Mesenteric fat pad (tissue), 1 donor: ENCODE measurements at places on chromosomes 6 and 20. TPM values are rescaled to one million over a fixed set of nuclear protein-coding genes. Genes with fewer than 3 reads are reported as not detected.

The ARID1B gene
- 87.4 TPM for total RNA-seq

The SMLR1 gene
- total RNA-seq = not detected

The SLC25A27 gene
- total RNA-seq = 12.9 TPM

The KIF25 gene
- total RNA-seq = 0.93 TPM

The FAM184A gene
- 4.8 TPM for total RNA-seq

The MUC22 gene
- not detected for total RNA-seq

DNA sequence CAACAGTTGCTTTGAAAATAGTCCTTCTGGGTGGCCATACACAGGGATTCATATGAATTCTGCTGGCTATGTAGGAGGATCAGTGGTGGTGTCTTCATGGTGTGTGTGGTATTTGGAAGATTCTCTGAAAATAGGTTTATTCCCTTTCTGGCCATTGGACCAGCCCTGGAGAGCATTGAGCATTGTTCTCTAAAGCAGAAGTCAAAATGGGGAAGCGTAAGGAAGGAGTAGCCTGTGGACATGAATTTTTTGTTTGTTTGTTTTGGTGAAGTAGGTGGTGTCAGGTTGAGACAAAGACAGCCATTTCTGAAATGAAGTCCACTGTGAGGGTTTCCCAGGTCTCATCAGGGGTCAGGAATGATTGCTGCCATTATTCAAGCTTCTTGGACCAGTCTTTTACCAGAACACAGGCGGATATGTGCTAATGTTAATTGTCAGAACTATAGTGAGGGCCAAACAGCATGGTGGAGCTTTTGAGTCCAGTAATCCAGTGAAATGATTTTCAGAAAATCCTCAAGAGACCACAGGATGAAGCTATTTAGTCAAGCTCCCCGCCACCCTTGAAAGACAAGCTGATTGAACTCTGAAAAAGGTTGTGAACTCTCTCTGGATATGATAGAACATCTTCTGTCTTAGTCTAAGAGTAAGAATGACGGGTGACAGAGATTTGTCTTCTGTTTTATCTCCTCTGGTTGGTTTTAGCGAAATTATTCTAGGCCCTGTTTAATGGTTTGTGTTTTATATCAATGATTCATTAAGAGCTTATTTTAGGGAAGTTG, 60.0 kb downstream of the DNAH8 start:
- DNase-seq = no peak

- no peak for DNase-seq
These were observed 13.5 kb downstream of the ZMYND8 start for GRCh38 chr20:47343007-47343472.

- no peak for DNase-seq
These were observed 30.2 kb upstream of the MAN1A1 start for GRCh38 chr6:119379809-119380208.

DNA sequence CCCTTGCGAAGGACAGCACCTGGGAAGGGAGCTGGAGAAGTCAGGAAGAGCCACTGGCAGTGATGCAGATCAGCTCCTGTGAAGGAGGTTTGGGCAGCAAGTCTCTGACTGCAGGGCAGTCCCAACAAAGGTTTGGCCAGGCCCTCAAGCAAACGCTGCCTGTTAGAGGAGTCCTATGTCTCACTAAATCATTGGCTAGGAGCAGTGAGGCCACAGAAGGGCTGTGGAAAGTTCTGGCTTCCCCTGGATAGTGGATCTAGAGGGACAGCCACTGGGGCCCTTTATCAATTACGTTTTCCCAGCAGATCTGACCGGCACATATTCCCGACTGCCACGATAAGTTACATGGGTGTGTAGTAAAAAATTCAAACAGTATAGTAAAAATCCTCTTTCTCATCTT, 2.5 kb downstream of the TTPAL start:
- no peak for DNase-seq

GRCh38 chr6:108585359-108585758, 24.6 kb downstream of the FOXO3 start:
- no peak for DNase-seq

- DNase-seq = no peak
These were observed 19.1 kb downstream of the MDFI start for GRCh38 chr6:41657131-41658094.

GRCh38 chr6:158068893-158069799, 87.5 kb downstream of the SYNJ2 start:
- DNase-seq = no peak

DNA sequence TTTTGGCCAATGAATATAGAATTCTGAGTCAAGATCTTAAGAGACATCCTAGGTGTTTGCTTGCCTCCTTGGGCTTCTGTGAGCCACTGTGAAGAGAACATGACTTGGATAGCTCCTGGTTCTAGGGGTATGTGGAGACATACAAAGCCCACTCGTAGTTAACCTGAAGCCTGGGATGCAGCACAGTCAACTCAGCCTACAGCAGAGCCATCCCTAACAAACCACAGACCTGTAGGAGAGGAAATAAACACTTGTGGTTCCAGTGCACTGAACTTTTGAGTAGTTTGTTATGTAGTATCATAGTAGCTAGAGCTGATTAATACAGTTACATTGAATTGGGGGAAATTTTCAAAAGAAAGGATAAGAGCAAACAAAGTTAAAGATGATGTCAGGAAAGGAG, 474.4 kb upstream of the HSF2 start:
- no peak for DNase-seq

DNA sequence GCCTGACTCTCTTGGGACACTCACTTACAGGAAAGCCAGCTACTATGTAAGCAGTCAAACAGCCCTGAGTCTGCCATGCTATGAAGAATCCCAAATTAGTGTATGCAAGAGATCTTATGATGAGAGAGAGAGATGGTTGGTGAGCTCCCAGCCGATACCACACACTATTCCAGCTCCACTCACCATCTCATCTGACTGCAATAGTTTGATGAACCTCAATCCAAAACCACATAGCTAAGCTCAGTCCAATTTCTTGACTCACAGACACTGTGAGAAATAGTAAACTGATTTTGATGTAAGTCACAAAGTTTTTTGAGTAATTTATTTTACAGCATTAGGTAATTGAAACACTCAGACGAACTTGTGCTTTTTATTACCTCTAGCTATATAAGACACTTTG, 441.4 kb downstream of the COL12A1 start:
- no peak for DNase-seq

DNA sequence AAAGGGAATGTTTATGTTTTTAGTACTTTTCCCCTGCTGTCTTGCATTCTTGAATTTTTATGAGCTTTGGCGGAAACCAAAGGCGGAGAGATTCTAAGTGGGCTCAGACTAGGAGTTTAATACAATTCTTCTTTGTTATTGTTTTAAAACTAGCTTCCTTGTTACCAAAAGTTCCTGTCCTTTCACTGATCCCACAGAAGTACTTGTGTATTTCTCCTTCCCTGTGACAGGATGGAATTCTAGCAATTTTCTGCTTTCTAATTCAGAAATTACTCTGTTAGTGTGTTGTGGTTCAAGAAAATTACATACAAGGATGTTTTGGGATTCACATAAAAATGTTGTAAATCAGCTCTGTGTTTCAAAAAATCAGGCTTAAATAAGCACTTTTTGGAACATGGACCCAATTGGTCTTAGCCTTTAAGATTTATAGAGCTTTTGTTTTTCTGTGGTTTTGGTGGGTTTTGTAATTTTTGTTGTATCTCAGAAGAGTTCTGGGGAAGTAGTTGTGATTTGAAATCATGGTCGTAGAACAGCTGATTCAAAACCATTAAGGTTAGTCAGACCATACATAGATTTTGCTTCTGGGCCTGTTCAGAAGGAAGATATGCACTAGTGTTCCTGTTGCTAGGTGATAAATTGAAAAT, 17.6 kb upstream of the CTAGE9 start:
- no peak for DNase-seq

- peak; percentile 90 for DNase-seq
These were observed 637 bp upstream of the HIVEP2 start for GRCh38 chr6:142945446-142946180.

- no peak for DNase-seq
These were observed 18.7 kb upstream of the COL10A1 start for GRCh38 chr6:116144605-116145004.

GRCh38 chr6:40042232-40042631, 108.0 kb upstream of the MOCS1 start:
- no peak for DNase-seq

- no peak for DNase-seq
These were observed 195.8 kb upstream of the ZNF184 start for GRCh38 chr6:27668442-27669294.

DNA sequence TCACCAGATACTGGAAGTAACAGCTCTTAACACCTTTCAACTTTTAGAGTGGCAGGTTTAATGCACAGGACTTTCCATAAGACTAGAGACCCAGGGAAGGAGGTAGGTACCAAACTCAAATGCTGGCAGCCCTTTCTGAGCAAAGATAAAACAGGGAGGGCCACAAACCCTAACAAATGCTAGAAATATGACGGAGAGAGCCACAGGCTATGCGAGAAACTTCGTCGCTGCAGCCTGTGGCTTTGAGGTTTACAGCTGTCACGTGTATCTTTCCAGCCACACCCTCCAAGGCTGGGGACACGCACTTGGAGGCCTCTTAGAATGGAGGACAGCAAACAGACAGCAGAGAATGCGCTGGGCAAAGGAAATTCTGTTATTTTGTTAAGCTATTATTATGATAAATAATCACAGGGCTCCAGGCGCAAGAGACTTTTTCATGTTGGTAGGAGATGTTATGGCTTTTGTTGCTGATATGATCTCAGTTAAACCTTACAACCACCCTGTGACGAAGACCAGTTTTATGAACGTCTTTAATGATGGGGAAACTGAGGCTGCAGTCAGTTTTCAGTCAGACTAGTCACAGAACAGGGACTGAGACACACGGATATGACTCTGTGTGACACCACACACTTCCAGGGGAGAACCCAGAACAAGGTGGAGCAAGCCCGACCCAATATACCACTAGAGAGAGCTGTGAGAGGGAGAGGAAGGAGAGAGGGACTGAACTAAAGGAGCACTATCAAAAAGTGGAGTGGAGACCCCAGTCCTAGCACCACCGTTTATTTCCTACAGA, 2.0 kb downstream of the TRAM2 start:
- no peak for DNase-seq

DNA sequence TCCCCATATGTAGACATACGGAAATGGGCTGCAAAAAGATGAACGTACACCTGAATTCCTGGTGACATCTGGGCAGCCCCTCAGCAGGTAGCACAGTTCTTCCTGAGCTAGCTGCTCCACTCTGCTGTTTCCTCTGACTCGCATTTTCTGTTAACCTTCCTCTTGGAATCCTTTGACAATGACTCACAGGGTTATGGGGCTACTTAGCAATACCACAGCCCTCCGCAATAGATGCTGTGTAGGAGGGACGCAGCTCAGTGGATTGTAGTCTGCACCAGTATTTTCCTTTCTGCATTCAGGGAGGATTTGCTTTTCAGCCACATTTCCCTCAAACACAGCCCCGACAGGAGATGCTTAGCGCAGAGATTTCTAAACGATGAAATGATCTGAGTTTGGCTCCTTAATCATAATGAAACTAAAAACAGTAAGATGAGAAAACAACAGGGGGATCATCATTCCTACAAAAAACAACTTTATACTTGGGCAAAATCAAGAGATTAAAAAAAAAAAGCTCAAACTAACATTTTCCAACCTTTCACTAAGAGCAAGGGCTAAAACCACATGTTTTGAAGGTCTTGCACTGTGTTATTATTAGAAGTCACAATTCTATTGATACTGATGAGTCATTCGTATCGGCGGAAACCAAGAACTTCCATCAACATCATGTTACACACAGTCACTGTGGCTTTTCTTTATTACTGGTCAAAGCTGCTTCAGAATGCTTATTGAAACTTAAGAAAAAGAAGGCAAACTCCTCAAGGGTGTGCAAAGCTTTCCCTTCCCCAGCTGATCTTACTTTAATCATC, 12.2 kb downstream of the BACH2 start:
- DNase-seq = no peak

GRCh38 chr6:142946181-142946923, 1.4 kb upstream of the HIVEP2 start:
- DNase-seq = peak; percentile 98

- DNase-seq = no peak
These were observed 390.8 kb upstream of the IRAK1BP1 start for GRCh38 chr6:78476561-78476960.

- no peak for DNase-seq
These were observed 13.4 kb upstream of the BNIP5 start for GRCh38 chr6:36350082-36350481.

DNA sequence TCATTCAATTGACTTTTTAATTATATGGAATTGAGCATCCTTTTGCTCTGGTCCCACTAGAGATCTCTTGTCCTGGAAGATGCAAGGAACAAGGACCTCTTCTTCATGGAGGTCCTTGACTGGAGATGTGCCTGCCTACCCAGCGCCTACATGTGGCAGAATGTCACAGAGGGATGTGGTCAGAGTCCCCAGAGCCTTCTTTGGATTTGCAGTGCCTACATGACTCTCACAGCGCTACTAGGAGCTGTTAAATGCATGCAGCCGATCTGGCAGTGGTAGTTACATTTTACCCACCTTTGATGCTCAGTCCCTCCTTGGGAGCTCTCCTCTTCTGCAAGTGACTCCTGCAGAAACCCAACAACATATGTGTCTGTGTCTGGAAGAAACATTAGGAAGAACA, 51.9 kb upstream of the ADTRP start:
- no peak for DNase-seq

DNA sequence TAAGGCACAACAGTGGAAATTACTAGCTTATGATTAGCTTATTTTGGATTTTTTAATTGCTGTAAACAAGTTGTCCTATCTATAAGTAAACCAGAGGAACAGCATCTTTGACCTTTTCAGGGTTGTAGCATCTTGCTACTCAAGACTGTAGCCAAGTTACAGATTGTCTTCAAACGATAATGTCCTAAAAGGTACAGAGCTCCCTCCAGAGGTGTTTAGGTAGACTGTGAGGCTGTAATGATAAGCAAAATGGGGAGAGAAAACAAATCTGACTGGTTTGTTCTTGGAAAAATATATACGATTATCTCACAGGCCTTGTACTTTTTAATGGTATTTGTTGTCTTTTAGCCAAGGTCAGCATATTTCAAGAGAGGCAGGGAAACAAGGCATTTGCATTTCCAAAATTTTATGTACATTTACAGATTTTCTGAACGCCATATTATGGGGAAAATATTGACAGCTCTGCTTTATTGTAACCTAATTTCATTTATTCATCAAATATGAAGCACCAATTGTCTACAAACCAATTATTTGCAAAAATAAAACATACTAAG, 273.4 kb downstream of the MEI4 start:
- DNase-seq = no peak

GRCh38 chr6:84639396-84639795, 125.0 kb downstream of the TBX18 start:
- DNase-seq = no peak

GRCh38 chr6:31498748-31499147, 803 bp downstream of the MICB start:
- no peak for DNase-seq
